Suprapubic skin (tissue), 4 donors: ENCODE measurements at places on chromosomes 2 and 18.

DNA sequence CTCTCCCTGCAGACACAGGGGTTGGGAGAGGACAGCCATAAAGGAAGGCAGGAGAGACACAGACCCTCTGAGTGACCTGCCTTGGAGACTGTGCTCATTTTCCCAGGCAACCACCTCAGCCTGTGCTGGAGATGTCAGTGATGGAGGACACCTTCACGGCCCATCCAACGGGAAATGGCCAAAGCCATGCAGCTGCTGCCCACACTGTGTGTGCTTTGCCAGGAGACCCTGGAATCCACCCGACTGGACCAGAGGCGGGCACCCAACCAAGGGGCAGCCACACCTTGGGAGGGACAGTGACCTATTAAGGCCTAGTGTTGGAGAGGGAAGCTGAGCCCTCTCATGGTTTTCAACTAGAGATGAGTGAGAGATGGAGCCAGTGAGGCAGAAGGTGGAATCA is 192.5 kb downstream of the SMAD2 start:
- peak; percentile 49 for DNase-seq

- no peak for DNase-seq
Observed at GRCh38 chr2:12774395-12774727, 57.6 kb downstream of the TRIB2 start.

GRCh38 chr2:48855142-48855541 is 99.6 kb upstream of the LHCGR start:
- no peak for DNase-seq

- DNase-seq = no peak
Observed at GRCh38 chr2:60499651-60500265, 53.7 kb downstream of the BCL11A start.

DNA sequence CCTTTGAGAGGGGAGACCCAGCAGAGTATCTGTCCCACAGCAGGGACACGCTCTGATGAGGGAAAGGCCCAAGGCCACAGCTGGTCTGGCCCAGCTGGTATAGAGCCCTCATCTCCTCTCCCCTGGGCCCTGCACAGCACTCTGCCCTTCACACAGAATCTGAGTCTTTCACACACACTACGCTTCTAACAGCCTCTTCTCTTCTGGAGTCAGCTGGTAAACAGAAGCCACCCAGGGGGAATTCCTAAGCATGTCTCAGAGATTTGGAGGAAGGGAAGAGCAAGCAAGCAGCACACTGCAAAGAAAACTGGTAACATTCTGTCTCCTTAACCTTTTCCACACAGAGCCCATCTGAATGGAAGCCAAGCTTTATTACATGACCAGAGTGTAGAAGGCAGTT is 121.1 kb upstream of the ACAA2 start:
- DNase-seq = no peak

GRCh38 chr2:127619203-127619590 is 26.8 kb upstream of the GPR17 start:
- DNase-seq = peak; percentile 46

GRCh38 chr18:60060578-60060977 is 160.8 kb downstream of the PMAIP1 start:
- DNase-seq = no peak

GRCh38 chr2:46025081-46025480 is 272.1 kb upstream of the EPAS1 start:
- no peak for DNase-seq

- no peak for DNase-seq
Observed at GRCh38 chr2:151649966-151650365, 84.3 kb downstream of the NEB start.

DNA sequence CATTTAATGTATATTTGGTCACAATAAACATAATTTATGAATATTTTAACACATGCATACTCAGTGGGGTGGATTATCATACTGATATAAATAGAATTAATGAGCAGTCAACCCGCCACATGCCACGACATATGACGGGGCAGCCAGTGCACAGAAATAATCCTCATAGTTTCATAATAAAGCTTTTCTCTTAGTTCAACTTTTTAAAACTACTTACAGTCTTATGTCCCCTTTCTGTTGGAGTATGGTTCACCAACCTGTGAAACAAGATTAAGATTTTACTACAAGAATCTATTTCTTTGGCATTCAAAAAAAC is 75.6 kb upstream of the ETAA1 start:
- no peak for DNase-seq

- no peak for DNase-seq
Observed at GRCh38 chr2:39620067-39620466, 45.6 kb upstream of the TMEM178A start.

DNA sequence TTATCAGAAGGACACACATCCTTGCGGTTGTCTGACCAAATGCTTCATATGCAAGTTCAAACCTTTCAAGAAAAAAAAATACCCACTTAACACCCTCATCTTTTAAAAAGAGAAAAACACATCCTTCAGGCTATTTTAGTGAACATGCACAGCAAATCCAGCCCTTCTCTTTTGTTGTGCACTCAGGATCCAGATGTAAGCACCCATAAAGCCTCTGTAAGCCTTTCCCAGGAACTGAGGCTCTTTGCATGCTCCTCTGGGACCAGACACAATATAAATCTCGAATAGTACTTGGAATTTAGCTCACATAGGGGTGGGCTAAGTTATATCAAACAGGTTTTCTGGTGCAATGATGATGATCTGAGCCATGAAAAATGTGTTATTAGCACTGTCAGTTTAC is 308.8 kb upstream of the FAM98A start:
- DNase-seq = no peak

DNA sequence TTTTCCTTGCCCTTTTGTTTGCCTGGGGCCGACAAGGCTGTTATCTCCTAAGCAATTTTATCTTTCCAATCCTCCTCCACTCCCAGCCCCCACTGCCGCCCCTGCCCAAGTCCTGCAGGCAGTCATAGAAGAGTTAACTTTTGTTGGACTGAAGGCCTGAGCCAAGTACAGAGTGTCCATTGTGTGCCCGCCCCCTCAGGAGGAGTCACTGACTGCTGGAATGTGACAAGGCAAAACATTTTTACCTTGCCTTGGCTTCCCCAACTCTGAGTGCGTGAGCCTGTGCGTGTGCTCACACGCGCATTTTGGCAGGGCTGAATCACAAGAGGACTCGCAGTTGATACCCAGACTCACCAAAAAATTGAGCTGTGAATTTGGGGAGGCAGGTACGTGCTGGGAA is 16.2 kb downstream of the SETBP1 start:
- DNase-seq = no peak

DNA sequence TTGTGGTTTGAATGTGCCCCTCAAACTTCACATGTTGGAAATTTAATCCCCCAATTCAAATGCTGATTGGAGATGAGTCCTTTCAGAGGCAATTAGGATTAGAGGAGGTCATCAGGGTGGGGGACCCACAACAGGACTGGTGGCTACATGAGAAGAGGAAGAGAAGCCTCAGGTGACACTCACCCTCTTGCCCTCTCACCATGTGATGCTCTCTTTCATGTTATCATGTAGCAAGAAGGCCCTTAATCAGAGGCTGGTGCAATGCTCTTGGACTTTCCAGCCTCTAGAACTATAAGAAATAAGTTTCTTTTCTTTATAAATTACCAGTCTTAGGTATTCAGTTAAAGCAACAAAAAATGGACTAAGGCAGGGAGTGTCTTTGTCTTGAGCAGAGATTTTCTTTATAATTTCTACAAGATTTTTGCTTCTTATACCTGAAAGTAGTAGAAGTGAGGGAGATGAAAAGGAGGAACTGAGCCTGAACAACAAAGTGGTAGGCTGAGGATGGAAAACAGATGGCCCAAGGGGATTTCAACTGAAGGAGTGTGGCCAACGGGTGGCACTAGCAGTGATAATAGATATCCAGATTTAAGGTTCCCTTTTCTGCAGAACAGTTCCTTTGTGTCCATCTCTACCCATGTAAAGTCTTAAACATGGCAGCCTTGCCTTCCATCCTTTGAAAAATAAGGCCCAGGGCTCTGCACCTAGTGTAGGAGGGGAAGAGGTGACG is 49.2 kb upstream of the TGIF1 start:
- DNase-seq = no peak

- peak; percentile 36 for DNase-seq
Observed at GRCh38 chr2:120317916-120318315, 28.0 kb upstream of the INHBB start.

DNA sequence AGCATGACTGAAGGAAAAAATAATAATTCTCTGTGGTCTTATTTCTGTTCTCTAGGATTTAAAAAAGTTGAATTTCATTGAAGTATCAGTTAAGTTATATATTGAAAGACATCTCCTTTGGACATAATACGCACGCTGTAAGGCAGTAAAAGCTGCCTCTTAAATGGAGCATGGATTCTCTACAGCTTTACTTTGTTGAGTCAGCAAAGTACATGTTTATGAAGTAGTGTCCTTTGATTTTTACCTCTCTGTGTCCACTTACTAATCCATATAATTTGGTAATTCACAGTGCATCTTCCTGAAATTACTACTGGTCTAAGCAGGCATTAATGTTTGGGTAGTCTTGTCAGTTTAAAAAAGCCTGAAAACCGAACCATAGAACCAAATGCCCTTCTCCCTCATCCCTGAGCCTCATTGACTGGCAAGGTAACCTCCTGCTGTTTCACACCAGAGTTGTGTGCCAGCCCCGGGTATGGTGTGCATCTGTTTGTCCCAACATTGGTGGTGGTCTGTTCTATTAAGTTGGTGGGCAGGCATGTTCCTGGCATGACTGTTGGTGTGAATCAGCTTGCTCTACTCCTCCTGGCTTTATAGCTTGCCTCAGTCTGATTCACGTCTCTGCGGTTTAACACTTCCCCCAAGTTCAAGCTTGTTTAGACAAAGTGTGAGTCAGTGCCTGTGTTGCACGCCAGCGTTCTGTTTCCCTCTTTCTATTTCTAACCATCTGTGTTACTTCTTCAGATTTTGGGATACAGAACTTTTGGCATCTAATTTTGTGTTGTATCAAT is 71.0 kb upstream of the ITM2C start:
- no peak for DNase-seq

GRCh38 chr2:10214179-10214578 is 88.5 kb upstream of the HPCAL1 start:
- DNase-seq = no peak
